ENCODE measurements at places on chromosomes 11 and 22.
A peak's percentile ranks its signal among the peaks of the same experiment; 100 is the strongest.

DNA sequence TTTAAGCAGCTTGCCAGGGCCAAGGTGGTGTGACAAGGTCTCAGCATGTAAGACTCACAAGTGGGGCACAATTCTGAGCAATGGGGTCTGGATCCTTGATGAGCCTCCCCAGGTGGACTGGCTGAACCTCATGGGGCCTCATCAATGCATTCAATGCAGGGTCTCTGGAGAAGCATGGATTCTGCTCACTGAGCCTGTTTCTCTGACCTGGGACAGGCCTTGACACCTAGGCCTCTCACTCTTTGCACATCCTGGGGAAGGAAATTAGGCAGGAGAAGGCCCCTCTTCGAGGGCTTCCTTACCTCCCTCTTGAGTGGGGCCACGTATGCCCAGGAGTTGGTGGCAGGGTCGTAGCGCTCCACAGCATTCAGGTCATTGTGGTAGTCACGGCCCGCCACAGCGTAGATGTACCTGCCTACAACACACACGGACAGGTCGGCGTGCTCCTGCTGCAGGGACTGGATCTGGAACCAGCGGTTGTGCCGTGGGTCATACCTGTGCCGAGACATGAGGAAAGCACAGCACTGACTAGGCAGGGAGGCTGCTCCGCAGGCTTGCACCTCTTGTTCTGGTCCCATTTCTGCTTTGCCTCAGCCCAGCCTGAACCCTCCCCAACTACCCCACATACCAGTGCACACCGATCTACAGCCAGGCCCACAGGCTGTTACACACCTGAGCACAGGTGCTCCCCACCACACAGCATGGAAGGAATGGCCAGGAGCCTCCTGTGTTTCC is 20.0 kb upstream of the SCARF2 start:
- no peak overlapping the region for H3K27ac ChIP-seq
- H3K27me3 ChIP-seq = no peaks in the 10 kb centered on the region
- peaks cover 9% of the 10 kb centered on the region for H3K4me1 ChIP-seq
- no peak for DNase-seq

DNA sequence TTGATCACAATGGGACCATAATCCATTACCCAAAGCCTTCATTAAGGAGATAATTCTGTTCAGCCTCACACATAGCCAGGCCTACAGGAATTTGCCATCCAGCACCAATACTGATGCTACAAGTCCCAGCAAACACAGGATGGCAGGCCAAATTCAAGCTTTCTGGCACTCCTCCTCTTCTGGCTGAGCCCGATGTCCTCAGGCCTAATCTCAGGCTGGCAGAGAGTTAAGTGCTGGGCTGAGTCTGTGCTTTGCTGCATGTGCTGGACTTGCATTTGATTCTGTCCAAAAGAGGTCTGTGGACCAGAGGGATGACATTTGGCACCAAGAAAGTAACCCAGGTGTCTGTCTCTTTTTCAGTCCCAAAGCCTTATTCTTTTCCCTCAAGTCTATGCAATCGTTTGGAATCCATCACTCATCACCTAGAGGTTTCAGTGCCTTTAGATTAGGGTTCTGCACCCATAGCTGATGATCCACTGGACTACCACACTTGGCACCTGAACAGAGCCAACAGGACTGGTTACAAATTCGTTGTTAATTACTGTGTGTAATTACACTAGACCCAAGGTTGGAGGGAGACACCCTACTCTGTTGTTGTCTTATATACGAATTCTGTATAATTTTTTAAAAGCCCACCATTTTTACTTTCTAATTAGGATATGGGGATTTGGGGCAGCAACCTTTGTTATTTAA is 19.4 kb upstream of the LIN7C start:
- no peaks in the 10 kb centered on the region for H3K27me3 ChIP-seq
- H3K36me3 ChIP-seq = no peaks in the 10 kb centered on the region
- H3K4me1 ChIP-seq = no peaks in the 10 kb centered on the region
- no peak overlapping the region for H3K4me3 ChIP-seq
- no peak overlapping the region for H3K27ac ChIP-seq

GRCh38 chr11:118450451-118450850 is 14.2 kb downstream of the KMT2A start:
- H3K4me1 ChIP-seq = peaks cover 17% of the 10 kb centered on the region
- no peak overlapping the region for H3K4me3 ChIP-seq
- no peak for DNase-seq
- no peaks in the 10 kb centered on the region for H3K36me3 ChIP-seq
- no peak overlapping the region for H3K27ac ChIP-seq
- H3K27me3 ChIP-seq = no peaks in the 10 kb centered on the region

GRCh38 chr11:125591649-125592304 is 875 bp upstream of the STT3A start:
- no peak for DNase-seq
- H3K27ac ChIP-seq = peak overlapping the region; percentile 94
- no peaks in the 10 kb centered on the region for H3K36me3 ChIP-seq

DNA sequence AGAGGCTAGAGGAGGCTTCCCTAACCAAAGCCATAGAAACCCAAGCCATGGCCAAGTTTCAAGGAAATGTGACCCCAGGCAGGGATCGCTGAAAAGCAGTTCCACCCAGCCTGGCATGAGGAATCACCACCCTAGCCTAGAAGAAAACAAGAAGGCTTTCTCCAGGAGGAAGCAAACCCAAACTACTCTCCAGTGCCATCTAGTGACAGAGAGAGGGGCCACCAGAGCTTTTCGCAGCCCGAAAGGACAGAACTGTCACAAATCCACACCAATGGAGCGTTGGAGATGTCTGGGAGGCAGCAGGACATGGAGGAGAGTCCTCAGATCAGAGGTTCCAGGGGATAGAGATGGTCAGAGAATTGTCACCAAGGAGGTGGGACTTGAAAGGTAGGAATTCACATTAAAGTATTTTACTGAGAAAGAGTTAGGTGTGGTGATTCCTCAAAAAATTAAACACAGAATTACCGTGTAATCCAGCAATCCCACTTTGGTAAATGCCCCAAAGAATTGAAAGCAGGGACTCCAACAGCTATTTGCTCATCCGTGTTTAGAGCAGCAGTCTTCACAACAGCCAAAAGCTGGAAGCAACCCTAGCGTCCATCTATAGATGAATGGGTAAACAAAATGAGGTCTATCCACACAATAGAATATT is 67.3 kb upstream of the NUP50 start:
- no peaks in the 10 kb centered on the region for H3K36me3 ChIP-seq
- H3K27me3 ChIP-seq = no peaks in the 10 kb centered on the region
- no peaks in the 10 kb centered on the region for H3K4me1 ChIP-seq
- no peak overlapping the region for H3K4me3 ChIP-seq

DNA sequence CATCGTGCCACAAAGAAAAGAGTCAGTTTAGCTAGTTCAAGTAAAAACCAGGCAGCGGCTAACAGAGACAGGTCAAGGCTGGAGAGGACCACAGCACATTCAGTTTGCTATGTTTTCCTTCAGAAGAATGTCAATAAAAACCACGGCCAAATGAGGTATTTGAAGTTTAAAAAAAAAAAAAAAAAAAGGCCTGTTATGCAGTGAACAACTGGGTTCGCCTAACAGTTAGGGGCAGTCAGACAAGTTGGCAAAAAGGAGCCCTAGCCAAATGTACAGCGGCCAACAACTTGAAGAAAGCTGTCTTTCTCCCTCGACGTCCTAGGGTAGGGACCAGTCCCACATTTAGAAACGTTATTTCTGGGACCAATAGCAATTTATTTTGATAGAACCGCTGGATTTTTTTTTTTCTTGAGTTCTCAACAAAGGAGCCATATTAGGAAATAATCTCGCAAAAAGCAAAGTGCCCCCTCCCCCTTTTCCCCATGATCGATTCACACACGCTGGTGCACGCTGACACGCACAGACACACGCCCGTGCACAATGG is 237.8 kb downstream of the TTC28 start:
- no peak overlapping the region for H3K27ac ChIP-seq
- H3K4me1 ChIP-seq = no peaks in the 10 kb centered on the region
- DNase-seq = no peak
- H3K4me3 ChIP-seq = no peak overlapping the region

DNA sequence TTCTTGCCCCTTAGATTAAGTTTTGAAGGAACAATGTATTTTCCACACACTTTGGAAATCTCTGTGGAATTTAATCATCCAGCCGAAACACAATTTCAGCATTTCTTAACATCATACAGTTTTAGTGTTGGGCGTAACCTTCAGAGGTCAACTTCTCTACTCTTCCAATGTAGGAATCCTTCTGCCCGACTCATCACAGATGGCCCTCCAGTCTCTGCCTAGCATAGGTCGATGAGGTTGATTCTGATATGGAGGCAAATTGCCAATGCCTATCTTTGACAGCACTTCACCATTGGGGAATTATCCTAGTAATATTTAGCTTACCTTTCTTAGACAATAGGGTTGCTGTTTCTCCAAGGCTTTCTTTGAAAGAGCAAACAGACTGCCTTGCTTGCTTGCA is 175.7 kb upstream of the TTC12 start:
- H3K27me3 ChIP-seq = no peaks in the 10 kb centered on the region
- H3K36me3 ChIP-seq = no peaks in the 10 kb centered on the region
- no peak for DNase-seq
- no peak overlapping the region for H3K27ac ChIP-seq

DNA sequence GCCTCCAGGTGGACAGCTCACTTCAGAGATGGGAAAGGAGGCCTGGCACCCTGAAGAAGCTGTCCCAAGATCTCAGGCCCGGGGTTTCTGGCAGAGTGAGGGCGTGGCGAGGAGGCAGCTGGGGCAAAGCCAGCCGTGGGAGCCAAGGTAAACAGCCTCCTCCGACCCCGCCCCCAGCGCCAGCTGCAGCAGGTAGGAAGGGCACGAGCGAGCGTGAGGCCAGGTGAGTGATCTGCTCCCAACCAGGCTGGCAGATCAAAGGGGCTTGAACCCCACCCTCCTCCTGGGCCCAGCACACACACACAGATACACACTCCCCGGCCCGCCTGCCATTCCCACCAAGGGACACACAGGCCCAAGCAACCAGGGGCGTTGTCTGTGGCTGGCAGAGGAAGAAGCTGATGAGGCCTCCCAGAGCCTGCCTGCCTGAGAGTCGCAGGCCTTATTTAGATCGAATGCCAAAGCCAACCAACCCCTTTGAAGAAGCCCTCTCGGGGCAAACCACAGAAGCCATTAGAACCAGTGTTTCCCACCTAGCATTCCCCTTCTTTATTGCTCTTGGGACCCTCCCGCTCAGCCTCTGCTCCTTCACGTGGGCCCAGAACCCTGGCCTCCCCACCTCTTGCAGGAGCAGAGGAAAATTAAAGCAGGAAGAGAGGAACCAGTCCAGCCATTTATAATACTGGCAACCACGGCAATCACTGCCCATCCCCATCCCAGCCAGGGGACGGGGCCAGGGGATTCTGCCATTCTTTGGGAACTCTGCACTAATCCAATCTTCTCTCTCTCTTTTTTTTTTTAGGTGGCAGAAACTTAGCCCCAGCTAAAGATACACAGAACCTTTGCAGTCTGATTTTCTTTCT is 5.0 kb downstream of the PDGFB start:
- DNase-seq = no peak
- H3K27ac ChIP-seq = no peak overlapping the region
- peaks cover 29% of the 10 kb centered on the region for H3K4me1 ChIP-seq
- peaks cover 13% of the 10 kb centered on the region for H3K27me3 ChIP-seq

DNA sequence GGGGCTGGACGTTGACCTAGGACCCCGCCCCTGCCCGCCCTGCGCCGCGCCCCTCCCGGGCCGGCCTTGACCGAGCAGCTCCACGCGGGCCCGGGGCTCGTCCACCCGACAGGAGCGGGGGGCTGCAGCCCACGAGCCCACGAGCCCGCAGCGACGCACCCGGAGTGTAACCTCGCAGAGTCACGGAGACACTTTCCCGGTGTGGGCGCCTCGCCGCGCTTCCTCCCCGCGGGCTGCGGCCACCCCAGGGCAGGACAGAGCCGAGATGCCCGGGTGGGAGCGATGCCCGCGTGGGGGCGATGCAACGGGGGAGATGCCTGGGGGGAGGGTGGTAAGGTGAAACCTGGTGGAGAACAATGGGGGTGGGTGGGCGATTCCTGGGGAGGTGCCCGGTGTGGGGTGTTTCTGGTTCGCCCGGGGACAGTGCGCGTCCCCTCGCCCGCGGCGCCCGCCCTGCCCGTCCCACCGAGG is 4.9 kb upstream of the ZBED4 start:
- H3K4me3 ChIP-seq = no peak overlapping the region
- peaks cover 8% of the 10 kb centered on the region for H3K27me3 ChIP-seq
- no peaks in the 10 kb centered on the region for H3K4me1 ChIP-seq
- no peak overlapping the region for H3K27ac ChIP-seq

- no peaks in the 10 kb centered on the region for H3K27me3 ChIP-seq
- no peak for DNase-seq
- no peaks in the 10 kb centered on the region for H3K4me1 ChIP-seq
- H3K27ac ChIP-seq = no peak overlapping the region
- H3K4me3 ChIP-seq = no peak overlapping the region
- no peaks in the 10 kb centered on the region for H3K36me3 ChIP-seq
Observed at GRCh38 chr11:66912911-66913310, 45.3 kb downstream of the PC start.

GRCh38 chr11:45799562-45799961 is 5.4 kb upstream of the SLC35C1 start:
- DNase-seq = no peak
- no peaks in the 10 kb centered on the region for H3K27me3 ChIP-seq
- no peaks in the 10 kb centered on the region for H3K4me1 ChIP-seq
- no peak overlapping the region for H3K4me3 ChIP-seq
- no peaks in the 10 kb centered on the region for H3K36me3 ChIP-seq
- no peak overlapping the region for H3K27ac ChIP-seq

- no peaks in the 10 kb centered on the region for H3K36me3 ChIP-seq
- no peak overlapping the region for H3K27ac ChIP-seq
- no peak overlapping the region for H3K4me3 ChIP-seq
- H3K4me1 ChIP-seq = no peaks in the 10 kb centered on the region
- H3K27me3 ChIP-seq = no peaks in the 10 kb centered on the region
Observed at GRCh38 chr22:11627436-11627797, 3900.6 kb upstream of the OR11H1 start.

DNA sequence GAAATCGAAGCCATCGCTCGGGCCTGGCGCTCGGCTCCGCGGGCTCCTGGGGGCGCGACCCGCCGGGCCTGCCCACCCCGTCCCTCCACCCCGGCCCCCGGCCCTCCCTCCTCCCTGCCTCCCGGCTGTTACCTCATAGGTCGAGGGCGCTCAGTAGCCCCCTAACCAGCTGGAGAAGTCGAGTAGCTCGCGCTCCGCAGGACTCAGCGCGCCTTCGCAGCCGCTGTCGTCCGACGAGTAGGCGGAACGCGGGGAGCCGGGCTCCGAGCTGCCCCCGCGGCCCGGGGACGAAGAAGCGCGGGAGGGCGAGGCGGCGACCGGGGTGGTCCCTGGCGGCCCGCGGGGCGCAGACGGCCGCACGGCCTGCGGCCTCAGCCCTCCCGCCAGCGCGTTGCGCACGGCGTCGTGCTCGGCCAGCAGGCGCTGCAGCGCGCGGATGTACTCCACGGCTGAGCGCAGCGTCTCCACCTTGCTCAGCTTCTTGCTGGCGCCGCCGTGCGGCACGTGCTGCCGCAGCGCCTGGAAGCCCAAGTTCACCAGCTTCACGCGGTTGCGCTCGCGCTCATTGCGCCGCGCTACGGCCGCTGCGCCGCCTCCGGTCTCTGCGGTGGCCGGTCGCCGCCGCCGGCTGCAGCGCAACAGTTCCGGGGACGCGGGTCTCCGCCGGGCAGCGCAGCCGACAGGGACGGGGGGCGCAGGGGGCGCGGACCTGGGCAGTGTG is 627 bp downstream of the ASCL2 start:
- no peaks in the 10 kb centered on the region for H3K27me3 ChIP-seq
- H3K36me3 ChIP-seq = no peaks in the 10 kb centered on the region
- no peak overlapping the region for H3K27ac ChIP-seq
